ENCODE measurements at places on chromosomes 16 and 17.

DNA sequence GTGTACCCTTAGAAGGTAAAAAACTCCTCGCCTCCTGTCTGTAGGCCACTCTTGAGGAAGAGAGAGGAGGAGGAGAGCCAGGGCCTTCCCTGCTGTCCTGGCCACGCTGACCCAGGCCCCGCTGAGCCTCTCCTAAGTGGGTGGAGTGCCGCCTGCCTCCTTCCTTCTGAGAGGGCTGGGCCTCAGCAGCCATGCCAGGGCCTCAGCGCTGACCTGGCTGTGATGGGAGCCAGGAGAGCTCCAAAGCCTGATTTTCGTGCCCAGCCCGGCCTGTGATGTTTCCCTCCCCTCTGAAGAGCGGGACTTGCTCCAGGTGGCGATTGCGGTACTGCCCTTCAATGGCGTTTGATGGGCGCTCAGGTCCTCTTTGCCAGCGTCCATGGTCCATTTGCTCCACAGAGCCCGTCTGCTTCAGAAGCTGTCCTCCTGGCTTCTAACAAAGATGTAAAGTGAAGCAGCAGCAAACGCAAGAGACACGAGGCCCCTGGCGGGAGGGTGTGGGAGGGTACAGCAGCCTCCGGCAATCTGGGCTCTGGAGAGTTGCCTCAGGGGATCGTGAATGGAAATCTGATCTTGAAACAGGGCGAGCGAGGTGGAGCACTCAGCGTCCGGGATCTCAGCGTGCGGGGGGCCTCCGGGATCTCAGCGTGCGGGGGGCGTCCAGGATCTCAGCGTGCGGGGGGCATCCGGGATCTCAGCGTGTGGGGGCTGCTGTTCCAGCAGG lies 93.5 kb downstream of the NPIPB11 start:
- DNase-seq, result peak; percentile 9

DNA sequence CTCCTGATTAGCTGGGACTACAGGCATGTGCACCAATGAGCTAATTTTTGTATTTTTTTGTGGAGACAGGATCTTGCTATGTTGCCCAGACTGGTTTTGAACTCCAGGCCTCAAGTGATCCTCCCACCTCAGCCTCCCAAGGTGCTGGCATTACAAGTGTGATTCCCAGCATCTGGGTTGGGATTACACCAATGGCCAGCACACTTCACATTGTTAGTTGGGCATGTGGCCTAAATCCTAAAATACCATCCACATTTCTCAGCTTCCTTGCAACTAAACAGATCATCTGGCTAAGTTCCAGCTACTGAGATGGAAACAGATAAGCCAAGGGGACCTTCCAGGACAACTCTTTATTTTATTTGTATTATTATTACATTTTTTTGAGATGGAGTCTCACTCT lies 9.9 kb downstream of the RABEP2 start:
- DNase-seq, result no peak

DNA sequence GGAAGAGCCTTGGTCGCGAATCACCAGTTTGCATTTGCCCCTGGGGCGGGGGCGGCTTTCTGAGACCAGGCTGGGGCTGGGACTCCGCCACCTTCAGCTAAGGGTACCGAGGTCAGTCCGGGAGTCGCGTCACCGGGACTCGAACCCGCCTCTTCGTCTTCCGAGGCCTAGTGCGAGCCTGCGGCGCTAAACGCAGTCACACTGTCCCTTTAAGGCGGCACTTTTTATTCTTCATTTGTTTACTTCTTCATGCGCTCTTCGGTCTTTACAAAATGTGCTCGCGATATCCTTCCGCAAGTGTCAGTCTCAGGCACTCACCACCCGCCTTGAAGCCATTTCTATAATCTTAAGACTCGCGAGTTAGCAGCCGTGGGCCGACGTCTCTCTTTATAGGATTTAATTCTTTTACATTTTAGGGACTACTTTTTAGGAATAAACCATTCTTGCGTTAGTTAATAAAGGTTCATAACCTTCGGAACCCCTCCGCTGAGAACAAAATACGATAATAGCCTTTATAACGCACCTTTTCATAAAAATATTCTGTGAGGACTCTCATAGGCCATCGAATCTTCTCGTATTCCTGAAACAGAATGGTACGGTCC lies 593 bp upstream of the HEXIM1 start:
- peak; percentile 95 for DNase-seq

GRCh38 chr17:74011966-74012365 lies 191.5 kb upstream of the RPL38 start:
- DNase-seq, result peak; percentile 100

DNA sequence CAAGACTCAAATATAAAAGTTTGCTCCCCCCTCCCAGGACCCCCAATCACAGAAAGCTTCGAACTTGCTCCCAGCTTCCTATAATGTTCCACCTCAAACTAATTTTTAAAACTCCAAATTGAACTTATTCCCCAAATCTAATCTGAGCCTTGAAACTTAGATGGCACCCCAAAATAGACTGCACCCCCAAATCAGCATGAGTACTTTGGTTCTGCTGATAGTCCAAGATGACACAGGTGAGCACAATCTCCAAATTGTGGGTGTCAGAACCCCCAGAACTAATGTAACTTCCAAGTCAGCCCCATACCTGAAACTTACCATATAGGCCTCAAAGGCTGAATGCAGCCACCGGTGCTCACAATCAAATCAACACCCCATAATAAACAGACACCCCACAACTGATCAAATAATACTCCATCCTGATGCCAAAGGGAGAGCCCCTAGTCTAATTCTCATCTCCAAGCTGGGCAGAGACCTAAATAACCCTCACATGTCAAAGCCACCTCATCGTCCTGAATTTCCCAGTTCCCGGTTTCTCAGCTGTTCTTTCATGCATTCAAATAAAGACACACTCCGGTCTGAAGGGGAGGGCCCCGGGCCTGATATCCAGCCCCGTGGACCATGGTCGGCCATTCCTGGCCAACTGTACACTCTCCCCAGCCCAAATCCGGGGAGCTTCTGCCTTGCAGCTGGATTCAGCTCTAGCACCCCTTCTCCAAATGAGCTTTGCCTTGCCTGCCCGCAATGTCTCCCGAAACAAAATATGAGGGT lies 1.8 kb upstream of the BCL6B start:
- no peak for DNase-seq

DNA sequence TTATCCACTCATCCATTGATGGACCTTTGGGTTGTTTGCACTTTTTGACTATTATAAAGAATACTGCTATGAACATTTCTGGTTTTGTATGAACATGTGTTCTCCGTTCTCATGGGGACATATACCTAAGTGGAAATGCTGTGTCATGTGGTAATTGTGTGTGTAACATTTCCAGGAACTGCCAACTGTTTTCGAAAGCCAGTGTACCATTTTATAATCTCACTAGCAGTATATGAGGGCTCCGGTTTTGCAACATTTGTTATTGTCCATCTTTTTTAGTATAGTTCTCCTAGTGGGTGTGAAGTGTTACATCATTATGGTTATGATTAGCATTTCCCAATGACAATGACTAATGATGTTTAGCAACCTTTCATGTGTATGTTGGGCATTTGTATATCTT lies 5.1 kb upstream of the TRIM25 start:
- DNase-seq, result no peak

- no peak for DNase-seq
Measured at GRCh38 chr17:34502426-34502825, 77.0 kb upstream of the TMEM132E start.

DNA sequence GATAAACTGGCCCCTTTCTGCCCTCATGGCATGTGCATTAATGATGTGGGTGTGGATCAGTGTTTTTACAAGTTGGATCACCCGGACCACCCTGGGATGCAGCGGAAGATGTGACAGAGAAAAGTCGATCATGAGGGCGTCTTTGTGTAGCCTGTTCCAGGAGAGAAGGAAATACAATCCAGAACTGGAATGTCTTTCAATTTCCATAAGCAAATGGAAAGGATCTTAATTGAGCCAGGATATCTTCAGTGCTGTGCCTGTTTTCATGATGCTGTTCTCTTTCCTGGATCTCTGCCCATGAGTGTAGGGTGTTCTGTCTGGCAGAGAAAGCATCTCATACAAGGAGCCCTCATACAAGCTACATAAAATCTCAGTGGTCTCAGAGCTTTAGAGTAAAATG lies 481.4 kb downstream of the XYLT1 start:
- DNase-seq, result no peak

DNA sequence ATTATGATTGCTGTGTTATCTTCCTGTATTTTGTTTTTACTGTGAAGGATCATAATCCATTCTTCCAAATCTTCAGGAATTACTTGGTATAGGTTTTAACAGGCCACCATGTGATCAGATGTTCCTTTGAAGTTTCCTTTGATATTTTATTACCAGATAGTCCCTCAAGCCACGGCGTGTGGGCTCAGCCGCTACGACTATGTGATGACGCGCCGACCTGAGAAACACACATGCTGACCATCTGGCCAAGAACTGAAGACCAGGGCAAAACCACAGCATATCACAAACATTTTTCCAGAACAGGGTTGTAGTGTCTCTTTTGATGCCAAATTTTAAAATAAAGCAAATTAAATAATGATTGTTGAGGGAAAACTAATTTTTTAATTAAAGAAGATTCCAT lies 47.3 kb downstream of the ZCCHC14 start:
- DNase-seq, result no peak

GRCh38 chr16:31202414-31203375 lies at the start of gene PYCARD:
Gene PYCARD (minus strand): TSS chr16:31202760. CDS start chr16:31202690, 70 bp downstream.
- DNase-seq, result no peak
